ENCODE measurements at places on chromosomes 11 and 22. TPM values are rescaled to one million over a fixed set of nuclear protein-coding genes. Genes with fewer than 3 reads are reported as not detected.
A peak's percentile ranks its signal among the peaks of the same experiment; 100 is the strongest.

Gene C11orf97
- total RNA-seq, result not detected

Gene HSCB
- 49.5 TPM for total RNA-seq

DNA sequence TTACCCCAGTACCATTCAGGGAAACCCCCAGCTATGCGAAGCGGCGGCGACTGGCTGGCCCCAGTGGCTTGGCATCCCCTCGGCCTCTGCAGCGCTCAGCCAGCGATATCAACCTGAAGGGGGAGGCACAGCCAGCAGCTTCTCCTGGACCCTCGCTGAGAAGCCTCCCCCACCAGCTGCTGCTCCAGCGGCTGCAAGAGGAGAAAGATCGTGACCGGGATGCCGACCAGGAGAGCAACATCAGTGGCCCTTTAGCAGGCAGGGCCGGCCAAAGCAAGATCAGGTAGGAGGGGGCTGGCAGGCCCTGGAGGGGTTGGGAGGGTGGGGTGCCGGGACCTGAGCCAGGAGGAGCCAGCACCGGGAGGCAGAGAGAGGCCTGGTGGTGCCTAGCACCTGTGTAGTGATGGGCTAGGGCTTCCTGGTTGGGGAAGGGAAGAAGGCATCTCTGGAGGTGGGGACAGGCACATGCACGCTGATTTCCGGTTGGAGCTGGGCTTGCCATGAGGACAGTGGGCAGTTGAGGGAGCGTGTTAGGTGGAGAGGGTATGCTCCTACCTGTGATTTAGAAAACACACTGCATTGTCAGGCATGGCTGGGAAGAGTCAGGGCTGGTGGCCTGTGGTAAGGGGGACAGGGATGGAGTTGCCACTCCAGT lies 22.3 kb downstream of the SHANK3 start:
- DNase-seq, result peak; percentile 24

DNA sequence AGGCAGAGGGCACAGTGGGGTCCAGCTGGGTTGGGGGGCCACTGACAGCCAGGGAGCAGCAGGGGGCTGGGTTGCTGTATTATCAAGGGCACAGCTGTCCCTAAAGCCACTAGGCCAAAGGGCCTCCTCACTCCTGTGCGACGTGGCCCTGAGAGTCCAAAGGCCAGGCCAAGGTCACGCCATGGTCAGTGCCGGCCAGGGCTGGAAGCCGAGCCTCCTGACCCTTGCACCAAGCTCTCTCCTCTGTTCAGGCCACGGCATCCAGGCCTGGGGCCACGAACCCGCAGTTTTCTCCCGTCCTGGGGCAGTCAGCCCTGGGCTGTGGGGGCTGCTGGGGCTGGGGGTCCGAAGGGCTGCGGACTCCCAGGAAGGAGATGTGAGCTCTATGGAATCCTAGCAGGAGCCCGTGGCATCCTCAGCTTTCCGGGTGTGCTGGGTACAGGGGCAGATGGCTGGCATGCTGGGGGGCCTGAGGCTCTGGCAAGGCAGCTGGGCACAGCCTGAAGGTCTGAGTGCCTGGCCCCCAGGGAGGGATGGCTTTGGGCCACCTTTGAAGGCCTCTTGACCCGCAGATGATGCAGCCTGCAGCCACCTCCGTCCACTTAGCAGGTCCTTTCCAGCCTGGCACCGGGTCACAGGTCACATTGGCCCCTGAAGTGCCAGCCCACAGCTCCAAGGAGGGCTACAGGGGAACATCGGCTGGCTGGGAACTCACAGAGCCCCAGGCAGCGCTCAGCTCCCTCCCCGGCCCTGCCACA lies 17.3 kb upstream of the PPARA start:
- no peak for DNase-seq

GRCh38 chr11:1348146-1348795 lies 38.8 kb upstream of the TOLLIP start:
- DNase-seq, result no peak

DNA sequence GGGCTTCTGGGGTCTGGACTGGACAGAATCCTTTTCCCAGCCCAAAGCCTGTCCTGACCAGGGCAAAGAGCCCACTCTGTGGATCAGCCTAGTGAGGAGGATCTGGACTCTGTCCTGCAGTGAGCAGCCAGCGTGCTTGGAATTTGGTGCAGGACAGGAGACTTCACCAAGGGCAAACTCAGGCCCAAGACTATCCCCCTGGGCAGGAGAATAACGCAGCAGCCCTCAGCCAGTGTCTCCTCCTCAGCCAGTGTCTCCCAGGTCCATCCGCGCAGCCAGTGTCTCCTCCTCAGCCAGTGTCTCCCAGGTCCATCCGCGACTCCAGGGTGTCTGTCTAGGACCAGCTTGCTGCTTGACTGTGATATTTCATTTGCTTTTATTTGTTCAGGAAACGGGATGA lies 1334.0 kb downstream of the TBC1D22A start:
- DNase-seq, result no peak

Measured in Peyer's patch (tissue), 4 donors.